A673 (cell line): ENCODE measurements at places on chromosomes 3 and 15. TPM values are rescaled to one million over a fixed set of nuclear protein-coding genes. Genes with fewer than 3 reads are reported as not detected.

- DNase-seq = no peak
Observed at GRCh38 chr15:77035584-77035983, 35.3 kb downstream of the TSPAN3 start.

DNA sequence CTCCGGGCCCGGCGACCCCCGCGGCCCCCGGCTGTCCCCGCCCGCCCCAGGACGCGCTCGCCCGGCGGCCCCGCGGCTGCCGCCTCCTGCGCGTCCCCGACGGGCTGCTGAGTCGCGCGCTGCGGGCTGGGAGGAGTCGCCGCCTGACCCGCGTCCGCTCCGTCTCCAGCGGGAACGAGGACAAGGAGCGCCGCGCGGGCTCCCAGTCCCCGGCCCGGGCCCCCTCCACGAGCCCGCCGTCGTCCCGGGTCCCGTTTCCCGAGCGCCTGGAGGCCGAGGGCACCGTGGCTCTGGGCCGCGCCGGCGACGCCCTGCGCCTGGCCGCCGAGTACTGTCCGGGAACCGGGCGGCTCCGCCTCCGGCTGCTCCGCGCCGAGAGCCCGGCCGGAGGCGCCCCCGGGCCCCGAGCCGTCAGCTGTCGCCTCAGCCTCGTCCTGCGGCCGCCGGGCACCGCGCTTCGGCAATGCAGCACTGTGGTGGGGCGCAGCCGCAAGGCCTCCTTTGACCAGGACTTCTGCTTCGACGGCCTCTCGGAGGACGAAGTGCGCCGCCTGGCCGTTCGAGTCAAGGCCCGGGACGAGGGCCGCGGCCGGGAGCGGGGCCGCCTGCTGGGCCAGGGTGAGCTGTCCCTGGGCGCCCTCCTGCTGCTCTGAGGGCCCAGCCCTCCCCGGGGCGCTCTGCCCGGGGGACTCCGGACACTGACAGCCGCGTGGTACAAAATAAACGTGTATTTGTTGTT, 1.5 kb downstream of the C2CD4A start:
- DNase-seq = peak; percentile 28

PLCH1 gene
- 3.1 TPM in 2 replicates for total RNA-seq

SAMD7 gene
- total RNA-seq = not detected in 2 replicates

GRCh38 chr3:14352002-14352627, 50.3 kb upstream of the SLC6A6 start:
- DNase-seq = peak; percentile 87

GTF2E1 gene
- 21.7 and 24.3 TPM in 2 replicates for total RNA-seq

DNA sequence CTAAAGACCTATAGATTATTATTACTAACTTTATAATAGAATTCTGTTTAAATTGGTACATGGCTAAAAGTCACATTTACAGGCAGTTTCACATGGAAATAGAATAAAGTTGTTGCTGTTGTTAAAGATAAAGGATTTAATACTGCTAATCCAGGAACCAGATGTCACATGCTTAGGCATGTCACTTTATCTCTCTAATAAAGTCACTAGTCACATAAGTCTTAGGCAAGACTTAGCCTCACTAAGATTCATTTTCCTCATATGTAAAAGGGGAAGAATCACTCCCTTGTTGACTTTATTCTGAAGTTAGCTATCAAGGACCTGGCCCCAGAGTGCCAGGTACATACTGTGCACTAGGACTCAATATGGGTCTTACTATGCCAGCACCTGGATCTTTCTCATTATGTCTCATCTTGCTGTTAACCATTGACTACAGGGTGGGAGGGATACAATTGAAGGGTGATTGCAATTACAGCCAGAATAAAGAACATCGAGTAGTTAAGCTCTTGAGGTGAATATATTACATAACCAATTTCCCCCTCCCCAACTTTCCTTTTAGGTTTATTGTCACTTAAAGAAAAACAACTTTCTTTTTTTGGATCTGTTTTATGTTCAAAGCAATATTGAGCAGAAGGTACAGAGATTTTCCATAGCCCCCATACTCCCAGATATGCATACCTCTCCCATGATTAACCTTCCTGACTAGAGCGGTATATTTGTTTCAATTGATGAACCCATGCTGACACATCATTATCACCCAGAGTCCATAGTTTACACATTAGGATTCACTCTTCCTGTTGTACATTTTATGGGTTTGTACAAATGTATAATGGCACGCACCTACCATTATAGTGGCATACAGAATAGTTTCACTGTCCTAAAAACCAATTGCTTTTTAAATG, 36.6 kb downstream of the LNP1 start:
- DNase-seq = no peak

- peak; percentile 69 for DNase-seq
Observed at GRCh38 chr3:138434276-138434874, at the start of gene ESYT3. TSS of gene ESYT3 (plus strand) at chr3:138434616. CDS start at chr3:138434799, 183 bp downstream.

- no peak for DNase-seq
Observed at GRCh38 chr15:99485153-99485961, 80.4 kb upstream of the MEF2A start.

GRCh38 chr3:78751266-78751665, 1016.5 kb downstream of the ROBO1 start:
- no peak for DNase-seq

- DNase-seq = peak; percentile 37
Observed at GRCh38 chr3:161700998-161701397, 204.4 kb downstream of the OTOL1 start.

GRCh38 chr3:25288413-25288812, 139.7 kb upstream of the RARB start:
- no peak for DNase-seq

GRCh38 chr15:62066663-62067447, at the start of gene C2CD4A:
TSS of gene C2CD4A (plus strand) at chr15:62066977. CDS start at chr15:62067614, 637 bp downstream.
- peak; percentile 69 for DNase-seq

GRCh38 chr3:70000563-70001081, 1.1 kb downstream of the SAMMSON start:
- DNase-seq = no peak

DNA sequence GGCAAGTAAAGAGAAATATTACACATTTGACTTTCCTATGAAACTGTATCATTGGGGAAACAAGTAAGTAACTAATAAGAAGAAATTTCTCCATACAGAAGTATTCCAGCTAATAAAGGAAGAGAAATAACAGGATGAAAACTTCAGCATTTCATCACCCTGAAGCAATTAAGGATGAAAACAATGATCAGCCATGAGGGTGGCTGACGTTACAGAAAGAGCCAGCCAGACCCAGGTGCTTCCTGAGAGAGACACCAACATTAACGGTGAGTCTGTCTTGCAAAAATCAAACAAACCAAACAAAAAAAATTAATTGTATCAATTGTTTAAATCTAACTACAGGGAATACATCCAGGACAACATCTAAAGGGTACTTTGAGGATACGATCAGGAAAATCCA, 190.0 kb downstream of the ARRDC4 start:
- DNase-seq = no peak

DNA sequence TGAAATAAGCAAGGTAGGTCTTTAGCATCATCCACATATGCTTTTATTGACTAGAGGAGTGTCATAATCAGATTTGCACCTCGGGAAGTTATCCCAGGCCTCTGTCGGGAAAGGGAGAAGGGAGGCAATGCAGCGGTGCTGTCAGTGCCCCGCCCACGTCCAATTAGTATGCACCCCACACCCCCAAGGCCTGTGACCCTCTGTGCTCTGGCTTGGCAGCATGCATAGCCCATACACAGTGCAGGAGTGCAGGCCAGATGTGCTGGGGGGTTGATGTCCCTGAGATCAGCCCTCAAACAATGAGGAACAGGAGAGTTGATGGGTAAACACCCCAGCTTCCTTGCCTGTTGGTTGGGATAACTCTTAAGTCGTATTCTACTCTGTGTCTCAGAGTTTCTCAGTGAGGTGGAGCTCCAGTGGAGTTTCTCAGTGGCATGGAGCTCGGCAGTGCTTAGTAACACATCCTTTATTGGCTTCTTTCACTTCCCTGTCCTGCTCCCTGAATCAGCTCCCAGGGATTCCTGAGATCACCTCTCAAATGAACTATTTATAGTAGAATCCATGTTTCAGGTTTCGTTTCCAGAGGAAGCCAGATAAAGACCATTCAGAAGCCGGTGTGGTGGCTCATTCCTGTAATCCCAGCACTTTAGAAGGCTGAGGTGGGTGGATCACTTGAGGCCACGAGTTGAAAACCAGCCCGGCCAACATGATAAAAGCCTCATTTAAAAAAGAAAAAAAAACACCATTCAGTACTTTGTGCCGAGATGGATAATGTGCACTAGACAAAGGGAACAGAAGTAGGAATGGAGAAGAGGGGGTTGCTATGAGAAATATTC, 26.7 kb upstream of the NDUFB4 start:
- no peak for DNase-seq

- no peak for DNase-seq
Observed at GRCh38 chr3:43017593-43018195, 38.6 kb downstream of the GASK1A start.

DNA sequence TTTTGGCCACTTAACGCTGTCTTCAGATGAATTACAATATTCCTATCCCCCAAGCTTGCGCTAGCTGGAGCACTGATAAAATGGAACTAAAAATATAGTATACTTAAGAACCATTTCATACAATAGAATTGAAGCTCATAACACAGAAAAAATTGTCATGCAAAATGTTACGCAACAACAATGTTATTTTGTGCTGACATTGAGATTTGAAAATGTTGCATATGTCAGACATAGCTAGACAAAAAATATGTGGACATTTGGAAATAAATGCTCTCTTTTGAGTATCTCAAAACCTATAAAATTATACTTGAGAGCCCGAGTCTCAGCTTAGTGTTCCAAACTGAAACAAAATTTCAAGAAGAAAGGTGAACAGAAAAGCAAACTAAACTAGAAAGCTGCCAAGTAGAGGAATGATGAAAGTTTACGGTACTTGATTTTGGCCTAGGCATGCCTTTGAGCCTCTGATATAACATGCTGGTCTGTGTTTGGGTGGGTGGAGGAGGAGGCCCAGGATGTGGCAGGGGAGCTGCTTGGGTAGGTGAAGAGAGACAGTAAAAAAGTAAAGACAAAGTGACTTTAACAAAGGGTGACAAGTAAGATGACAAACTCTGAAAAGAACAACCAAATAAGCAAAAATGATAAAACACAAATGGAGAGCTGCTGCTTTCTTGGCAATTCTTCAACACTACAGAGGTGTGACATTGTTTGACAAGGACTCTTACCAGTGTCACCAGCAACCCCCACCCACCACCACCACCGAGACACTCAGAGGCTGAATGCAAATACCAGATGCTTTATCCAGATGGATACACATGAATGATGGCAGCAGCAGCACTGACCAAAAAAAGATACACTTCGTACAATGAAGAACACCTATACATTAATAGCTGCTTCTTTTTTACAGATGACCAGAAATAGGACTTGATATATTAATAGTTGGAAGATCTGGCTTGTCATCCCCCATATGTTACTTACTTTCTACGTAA, 129.3 kb upstream of the FEZF2 start:
- DNase-seq = no peak

DNA sequence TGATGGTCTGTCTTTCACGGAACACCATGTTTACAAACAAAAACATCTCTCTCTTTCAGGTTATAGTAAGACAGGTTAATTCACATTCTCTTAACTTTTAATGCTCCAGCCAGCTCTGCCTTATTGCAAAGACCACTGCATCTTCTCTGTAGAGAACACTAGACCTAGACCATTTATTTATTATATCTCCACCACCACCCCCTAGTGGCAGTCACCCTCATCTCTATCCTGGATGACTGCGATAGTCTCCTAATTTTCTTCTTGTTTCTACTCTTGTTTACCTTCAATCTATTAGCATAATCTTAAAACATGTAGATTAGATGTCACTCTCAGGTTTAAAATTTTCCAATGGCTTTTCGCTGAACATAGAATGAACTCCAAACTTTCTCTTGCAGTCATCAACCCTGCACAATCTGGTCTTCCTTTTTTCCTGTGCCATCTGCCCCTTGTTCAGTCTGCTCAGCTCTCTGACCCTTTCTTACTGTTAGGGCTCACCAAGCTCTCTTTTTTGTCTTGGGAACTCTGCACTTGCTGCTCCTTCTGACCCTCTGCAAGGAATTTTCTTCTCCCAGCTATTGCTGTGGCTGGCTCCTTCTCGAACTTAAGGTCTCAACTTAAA, 155.6 kb downstream of the SQOR start:
- DNase-seq = peak; percentile 49

- DNase-seq = no peak
Observed at GRCh38 chr3:133896002-133896761, 500 bp upstream of the RAB6B start.

TRPM1 gene
- total RNA-seq = not detected in 2 replicates

GRCh38 chr3:193095366-193095765, 145.7 kb upstream of the PLAAT1 start:
- no peak for DNase-seq

GRCh38 chr3:54146506-54147239, 24.3 kb downstream of the CACNA2D3 start:
- DNase-seq = peak; percentile 17

PLS1 gene
- 6.4 and 8.9 TPM in 2 replicates for total RNA-seq

CYP19A1 gene
- 0.42 and 0.80 TPM in 2 replicates for total RNA-seq

GRCh38 chr3:29924783-29925561, 644.1 kb downstream of the RBMS3 start:
- DNase-seq = no peak

- DNase-seq = no peak
Observed at GRCh38 chr3:175869404-175869803, 1010.3 kb downstream of the NAALADL2 start.

DNA sequence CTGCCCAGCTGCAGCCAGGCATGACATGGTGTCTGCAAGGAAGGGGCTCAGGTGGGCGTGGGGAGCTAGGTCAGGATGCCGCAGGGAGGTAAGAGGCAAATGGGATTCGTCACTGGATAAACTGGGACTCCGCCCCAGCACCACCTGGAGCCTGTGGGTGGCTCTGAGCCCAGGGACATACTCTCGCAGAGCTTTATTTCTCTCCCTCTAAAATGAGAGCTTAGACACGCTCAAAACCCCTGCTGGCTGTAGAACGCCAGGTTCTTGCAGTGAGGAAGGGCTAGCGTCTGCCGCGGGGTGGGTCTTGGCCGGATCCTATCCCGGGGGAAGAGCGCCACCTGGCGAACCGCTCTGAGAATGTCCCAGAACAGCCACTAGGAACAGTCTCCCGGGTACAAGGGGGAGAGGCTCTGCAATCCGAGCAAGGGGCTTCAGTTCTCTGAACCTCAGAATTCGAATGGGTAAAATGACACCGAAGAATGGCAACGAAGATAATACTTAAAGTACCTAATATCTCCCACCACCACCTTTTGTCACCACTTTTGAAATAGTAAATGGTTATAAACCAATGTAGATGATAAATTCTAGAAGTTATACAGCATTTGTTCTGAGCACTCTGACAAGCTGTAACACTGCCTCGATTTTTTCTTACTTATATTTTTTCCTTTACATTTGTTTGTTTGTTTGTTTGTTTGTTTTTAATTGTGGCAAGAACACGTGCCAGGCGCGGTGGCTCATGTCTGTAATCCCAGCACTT, 53.2 kb upstream of the SRGAP3 start:
- DNase-seq = peak; percentile 87

GOLGA6B gene
- total RNA-seq = 0.20 TPM in 1 of 2 replicates, not detected in the other

GRCh38 chr3:70519913-70520659, 207.6 kb upstream of the MDFIC2 start:
- no peak for DNase-seq

- no peak for DNase-seq
Observed at GRCh38 chr3:29026286-29026685, 254.6 kb upstream of the RBMS3 start.

SYNPR gene
- 14.7 and 17.6 TPM in 2 replicates for total RNA-seq

- peak; percentile 99 for DNase-seq
Observed at GRCh38 chr15:34101366-34102174, at the start of the genes EMC7 and PGBD4. TSS of gene EMC7 (minus strand) at chr15:34101862. CDS start at chr15:34101839, 23 bp downstream. TSS of gene PGBD4 (plus strand) at chr15:34102083. CDS start at chr15:34102532, 449 bp downstream.
